ENCODE measurements at places on chromosomes 16 and 17.

GRCh38 chr16:8959921-8960787 is 3.6 kb downstream of the USP7 start:
- peak; percentile 50 for DNase-seq

- no peak for DNase-seq
Measured at GRCh38 chr17:66415366-66416206, 113.2 kb downstream of the PRKCA start.

- DNase-seq = peak; percentile 68
Measured at GRCh38 chr17:38636054-38636453, 30.3 kb upstream of the SRCIN1 start.

GRCh38 chr17:42436391-42436790 is 13.3 kb upstream of the CAVIN1 start:
- DNase-seq = no peak

- peak; percentile 60 for DNase-seq
Measured at GRCh38 chr16:54370278-54371040, 83.9 kb upstream of the IRX3 start.

GRCh38 chr17:73313526-73314127 is 1.8 kb upstream of the CDC42EP4 start:
- DNase-seq = no peak

DNA sequence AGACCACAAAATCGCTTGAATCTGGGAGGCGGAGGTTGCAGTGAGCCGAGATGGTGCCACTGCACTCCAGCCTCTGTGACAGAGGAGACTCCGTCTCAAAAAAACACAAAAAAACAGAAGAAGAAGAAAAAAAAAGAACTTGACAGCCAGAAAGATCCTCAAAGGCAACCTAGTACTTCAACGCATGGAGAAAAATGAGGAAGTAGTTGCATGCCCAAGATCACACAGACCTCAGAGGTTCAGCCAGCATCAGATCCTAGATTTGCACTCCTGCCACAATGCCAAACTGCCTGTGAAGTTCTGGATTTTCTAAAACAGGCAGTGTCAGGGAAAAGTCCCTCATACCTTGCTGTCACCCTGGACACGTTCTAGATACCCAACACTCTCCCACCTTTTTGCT is 1.5 kb downstream of the ATPAF2 start:
- no peak for DNase-seq

DNA sequence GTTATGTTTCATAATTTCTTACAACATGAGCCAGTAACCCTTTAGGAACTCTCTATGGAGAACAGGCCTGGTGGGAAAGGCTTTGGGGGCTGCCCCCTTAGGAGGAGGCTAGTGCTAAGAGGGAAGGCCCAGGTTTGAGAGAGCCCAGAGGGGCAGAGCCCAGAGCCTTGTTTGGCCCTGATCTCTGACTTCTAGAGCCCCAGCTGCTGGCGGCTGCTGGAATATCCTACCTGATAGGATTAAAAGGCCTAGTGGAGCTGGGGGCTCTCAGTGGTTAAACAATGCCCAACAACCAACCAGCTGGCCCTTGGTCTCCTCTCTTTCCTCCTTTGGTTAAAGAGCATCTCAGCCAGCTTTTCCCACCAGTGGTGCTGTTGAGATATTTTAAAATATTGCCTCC is 54.1 kb downstream of the IGF2BP1 start:
- peak; percentile 57 for DNase-seq

DNA sequence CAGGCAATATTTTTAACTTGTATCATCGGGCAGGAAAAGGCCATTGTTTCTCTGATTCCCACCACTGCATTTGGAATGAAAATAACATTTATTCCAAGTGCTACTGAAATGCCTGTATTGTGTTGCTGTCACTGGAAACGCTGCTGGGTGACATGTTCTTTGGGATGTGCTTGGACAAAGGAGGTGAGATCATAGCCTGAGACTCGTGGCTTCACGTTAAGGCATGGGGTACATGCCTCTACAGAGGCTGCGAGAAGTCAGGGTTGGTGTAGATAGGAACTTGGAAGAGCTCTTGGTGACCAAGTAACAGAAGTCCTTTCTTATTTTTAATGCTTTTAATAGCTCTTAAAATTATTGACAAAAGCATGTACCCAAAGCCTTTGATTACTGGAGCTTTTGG is 58.8 kb upstream of the MAF start:
- no peak for DNase-seq

GRCh38 chr17:34370997-34371395 is 8.0 kb upstream of the CCL1 start:
- no peak for DNase-seq

DNA sequence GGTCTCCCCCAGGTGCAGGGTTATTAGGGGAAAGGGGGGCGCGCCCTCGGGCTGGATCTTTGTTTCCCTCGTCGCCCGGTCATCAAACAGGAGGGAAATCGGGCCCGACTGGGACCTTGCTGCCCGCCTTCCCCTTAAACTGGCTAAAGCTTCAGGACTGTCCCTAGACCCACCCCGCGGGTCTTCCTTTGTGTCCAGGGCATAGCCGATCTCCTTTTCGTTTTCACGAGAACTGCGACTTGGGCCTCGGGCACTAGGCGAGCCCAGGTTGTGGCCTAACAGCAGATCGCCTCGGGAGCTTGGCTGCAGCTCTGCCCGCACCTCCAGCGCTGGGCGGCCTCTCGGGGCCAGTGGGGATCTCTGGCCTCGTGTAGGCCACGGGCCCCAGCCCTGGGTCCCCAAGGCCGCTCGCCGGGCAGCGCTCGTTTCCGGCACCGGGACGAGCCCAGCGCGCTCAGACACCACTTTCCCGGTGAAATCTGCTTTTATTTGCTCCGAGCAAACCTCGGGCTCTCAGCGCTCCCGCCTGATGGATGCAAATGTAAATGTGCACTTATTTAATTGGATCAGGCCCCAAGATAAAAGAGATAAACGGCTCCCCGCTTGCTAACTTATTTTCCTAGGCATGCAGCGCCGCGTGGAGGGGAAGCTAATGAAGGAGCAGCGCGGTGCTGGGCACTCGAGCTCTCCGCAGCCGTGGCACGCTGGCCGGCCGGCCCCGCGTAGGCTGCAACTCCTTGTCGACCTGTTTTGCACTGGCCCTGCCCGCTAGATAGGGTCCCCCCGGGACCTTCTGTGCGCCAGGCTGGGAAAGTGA is 7.8 kb downstream of the IRX5 start:
- DNase-seq = peak; percentile 70

GRCh38 chr16:83689385-83689831 is 118.4 kb upstream of the HSBP1 start:
- DNase-seq = no peak

- no peak for DNase-seq
Measured at GRCh38 chr17:71801301-71801700, 319.5 kb upstream of the SOX9 start.

GRCh38 chr16:74846714-74847113 is 72.1 kb upstream of the FA2H start:
- no peak for DNase-seq

DNA sequence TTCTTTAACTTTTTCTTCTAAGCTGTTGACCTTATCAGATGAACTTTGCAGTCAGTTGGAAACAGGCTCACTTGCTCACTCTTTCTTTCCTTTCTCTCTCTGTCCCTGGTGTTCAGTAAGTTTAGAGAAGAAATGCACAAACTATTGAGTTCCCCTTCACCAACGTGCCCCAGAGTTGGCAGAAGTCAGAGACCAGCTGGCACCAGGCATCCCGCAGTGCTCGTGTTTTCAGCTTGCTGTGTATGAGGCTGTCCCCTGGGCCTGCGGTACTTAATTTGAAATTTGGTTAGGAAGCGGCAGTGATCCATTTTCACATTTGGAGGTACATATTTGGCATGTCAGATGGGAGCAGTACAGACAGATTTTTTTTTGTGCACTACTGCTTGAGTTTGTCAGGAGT is 258.6 kb downstream of the SNX29 start:
- no peak for DNase-seq

GRCh38 chr17:66684731-66685130 is 150.2 kb upstream of the CACNG5 start:
- no peak for DNase-seq

- peak; percentile 70 for DNase-seq
Measured at GRCh38 chr16:84043486-84044117, 1.0 kb upstream of the SLC38A8 start.

DNA sequence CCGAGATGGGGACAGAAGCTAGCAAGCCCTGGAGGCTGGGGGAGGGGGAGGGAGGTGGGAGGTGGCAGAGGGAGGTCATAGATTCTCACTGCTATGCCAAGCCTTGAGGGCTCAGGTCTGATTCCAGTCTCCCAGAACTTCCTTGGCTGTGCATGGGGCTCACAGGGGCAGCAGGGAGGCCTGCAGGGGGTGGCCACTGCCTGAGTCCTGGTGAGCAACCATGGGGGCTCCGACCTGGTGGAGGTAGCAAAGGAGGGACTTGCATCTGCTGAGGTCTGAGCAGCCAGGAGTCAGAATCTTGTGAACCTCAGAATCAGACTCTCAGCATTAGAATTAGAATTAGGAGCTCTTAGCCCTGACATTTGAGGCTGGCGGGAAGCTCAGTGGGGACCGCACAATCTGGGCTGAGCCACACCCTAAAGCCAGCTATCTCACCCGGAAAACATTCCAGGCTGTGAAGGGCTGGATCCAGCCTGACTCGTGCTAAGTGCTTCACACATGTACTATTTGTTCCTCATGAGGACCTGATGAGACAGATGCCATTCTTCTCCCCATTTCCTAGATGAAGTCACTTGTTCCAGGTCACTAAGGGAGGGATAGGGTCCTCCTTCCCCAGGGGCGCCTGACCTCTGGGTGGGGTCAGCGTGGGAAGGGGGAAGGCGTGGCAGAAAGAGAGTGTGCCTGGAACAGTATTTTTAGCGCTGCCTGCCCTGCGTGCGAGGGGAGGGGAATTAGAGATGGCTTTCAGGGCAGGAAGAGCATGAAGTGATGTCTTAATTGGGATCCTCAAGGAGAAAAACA is 17.3 kb upstream of the KCNJ12 start:
- DNase-seq = no peak

- DNase-seq = no peak
Measured at GRCh38 chr17:79941088-79942010, 94.3 kb downstream of the TBC1D16 start.

DNA sequence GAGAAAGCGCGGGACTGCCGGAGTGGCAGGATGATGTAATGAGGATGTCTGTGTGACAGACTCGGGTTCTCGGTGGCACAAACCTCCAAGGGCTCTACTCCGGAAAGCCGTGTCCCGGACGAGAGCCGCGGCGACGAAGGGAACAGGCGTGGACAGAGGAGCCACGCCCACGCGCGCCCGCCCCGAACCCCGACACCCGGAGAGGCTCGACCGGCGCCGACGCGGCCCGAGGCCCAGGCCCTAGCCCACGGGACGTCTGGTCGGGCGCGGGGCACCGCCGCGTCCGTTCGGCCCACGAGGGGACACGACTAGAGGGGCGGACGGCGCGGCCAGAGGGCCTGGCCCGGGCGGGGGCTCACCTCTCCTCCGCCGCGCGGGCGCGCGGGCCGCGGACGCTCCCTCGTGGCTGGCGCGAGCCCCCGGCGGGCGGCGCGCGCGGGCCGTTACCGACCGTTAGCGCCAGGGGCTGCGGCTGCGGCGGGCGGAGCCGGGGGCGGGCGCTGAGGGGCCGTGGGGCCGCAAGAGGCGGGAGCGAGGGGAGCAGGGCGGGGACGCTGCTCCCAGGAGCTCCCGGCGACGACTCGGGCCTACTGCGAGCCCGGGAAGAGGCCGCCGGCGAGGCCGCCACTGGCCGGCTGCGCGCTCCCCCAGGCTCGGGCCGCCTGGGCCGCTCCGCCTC is 2.1 kb upstream of the IRX5 start:
- DNase-seq = peak; percentile 55

GRCh38 chr17:13874817-13875216 is 194.5 kb upstream of the COX10 start:
- no peak for DNase-seq

GRCh38 chr16:17829811-17830210 is 359.1 kb upstream of the XYLT1 start:
- no peak for DNase-seq

GRCh38 chr17:9108146-9108545 is 86.8 kb downstream of the NTN1 start:
- no peak for DNase-seq

GRCh38 chr16:19861811-19862327 is 22.8 kb downstream of the GPRC5B start:
- DNase-seq = peak; percentile 91

- peak; percentile 33 for DNase-seq
Measured at GRCh38 chr17:77957235-77957856, 1.2 kb upstream of the TNRC6C start.

- DNase-seq = no peak
Measured at GRCh38 chr17:81302324-81302723, 7.2 kb upstream of the SLC38A10 start.

GRCh38 chr17:36978810-36979564 is 30.2 kb downstream of the AATF start:
- DNase-seq = no peak

DNA sequence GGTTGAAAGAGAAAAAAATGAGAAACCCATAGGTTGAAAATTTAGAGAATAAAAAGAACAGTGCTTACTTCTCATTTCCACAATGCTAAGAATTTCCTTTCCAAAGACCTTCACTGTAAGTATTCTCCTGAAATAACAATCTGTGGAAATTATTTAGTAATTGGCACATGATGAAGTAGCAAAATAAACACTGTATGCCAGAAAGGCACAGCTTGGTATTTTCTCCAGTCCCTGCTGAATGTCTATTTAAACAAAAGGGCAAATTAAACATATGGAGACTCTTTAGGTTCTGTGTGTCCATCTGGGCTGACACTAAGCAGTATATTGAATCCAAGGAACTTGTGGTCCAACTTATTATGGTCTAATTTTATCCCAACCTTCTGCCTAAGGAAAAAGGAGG is 46.1 kb downstream of the CHCT1 start:
- DNase-seq = no peak

DNA sequence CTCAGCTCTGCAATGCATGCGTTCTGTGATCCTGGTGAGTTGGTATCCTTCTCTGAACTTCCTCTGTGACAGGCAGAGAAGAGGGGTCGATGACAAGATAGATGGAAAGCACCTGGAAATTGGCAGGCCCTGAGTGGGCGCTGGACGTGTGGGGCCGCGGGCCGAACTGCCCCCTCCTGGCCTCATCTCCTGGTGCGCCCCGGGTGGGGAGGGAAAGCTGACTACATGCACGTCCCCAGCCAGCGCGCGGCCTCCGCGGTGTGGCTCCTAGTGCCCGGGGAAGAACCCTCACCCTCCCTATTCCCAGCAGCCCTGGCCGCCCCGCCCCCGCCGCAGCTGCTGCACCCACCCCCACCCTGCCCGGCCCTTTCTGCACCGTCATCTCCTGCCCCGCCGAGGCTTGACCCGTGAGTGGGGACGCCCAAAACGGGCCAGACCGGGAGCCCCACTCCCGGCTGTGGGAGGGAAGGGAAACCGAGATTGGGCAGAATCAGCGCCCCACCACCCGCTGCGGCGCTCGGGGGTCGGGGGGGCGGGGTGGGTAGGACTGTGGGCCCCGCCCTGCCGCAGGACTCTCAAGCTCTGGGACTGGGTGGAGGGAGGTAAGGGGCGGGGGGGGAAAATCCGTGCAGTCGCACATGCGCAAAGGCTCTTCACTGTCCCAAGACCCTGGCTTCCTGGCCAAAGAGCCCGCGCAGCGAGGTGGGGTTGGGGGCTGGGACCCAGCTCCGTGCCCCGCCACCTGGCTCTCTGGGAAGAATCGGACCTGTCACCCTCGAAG is at the start of gene NOL3:
Gene NOL3, plus strand, starts transcription at position 371 of the 781 bp plus-strand sequence.
- peak; percentile 87 for DNase-seq
